Renal cortical epithelial cell (primary cell): ENCODE measurements at places on chromosomes 11 and 22.

- DNase-seq: no peak
These were observed 4.6 kb upstream of the GALR3 start for GRCh38 chr22:37818409-37819104.

DNA sequence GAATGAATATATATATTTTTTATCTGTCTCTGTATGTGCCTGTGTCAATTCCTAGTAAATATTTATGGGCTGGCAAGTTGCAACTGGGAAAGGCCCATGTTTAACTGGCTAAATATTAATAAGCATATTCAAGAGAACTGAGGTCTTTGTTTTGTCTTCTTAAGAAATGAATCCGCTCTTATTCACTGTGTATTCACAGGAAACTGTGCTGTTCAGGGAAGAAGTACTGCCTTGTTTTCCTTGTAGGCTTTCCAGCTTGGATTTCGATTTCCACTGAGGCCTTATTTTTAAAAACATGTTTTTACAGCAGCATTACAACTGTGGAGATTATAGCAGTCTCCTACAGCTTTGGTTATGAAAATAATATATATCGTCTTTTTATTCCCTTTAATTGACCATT is 64.7 kb downstream of the LDLRAD3 start:
- DNase-seq: no peak

- DNase-seq: peak; percentile 51
These were observed 37.8 kb downstream of the SLC5A1 start for GRCh38 chr22:32080904-32081303.

DNA sequence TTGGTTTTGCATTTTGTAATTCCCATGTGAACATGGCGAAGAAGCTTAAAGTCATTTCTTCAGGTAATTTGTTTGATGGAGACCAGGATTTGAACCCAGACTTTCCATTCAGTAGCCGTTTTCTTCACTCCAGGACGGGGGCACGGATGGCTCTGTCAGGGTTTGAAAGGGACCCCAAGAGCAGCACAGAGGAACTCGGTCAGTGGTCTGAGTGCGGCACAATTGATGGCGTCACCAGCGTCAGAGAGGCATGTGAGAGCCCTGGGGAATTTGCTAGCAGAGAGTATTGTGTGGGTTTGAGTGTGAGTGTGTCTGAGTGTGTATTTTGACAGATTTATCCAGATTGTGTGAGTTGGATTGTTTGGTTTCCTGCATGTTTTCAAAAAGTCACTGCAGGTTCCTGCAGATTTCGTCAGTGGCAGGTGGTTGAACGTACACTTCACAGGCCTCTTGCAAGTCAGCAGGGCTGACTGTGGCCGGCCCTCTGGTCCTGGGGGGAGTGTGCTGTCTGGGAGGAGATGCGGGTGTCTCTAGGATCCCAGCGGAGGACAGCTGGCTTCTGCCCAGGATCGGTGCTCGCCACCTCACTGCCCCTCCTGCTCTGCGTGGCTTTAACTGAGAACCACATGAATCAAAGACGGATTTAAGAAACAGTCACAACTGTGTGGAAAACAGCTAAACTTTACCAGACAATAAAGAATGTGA is 199.3 kb downstream of the TBC1D22A start:
- DNase-seq: no peak

DNA sequence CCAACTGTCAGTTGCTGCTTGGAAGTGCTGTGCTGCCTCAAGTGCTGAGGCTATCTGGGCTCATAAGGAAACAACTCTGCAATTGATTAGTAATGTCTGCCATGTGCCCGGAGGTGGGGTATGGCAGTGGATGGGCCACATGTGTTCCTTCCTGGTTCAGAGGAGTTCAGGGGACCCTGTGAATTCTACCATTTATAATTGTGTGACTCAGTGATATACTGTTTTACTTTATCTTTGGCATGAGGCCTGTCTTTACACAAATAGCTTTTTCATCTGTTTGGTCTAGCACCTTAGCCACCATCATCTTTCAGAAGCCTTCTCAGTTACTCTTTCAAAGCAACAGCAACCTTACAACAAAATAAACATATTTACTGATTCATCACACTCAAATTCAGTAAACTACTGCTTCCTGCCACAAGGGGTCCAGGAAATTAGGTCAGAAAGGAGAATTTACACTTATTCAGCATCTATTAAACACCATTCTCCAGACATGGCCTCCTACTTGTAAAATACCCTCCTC is 20.9 kb downstream of the DKK3 start:
- DNase-seq: peak; percentile 72

DNA sequence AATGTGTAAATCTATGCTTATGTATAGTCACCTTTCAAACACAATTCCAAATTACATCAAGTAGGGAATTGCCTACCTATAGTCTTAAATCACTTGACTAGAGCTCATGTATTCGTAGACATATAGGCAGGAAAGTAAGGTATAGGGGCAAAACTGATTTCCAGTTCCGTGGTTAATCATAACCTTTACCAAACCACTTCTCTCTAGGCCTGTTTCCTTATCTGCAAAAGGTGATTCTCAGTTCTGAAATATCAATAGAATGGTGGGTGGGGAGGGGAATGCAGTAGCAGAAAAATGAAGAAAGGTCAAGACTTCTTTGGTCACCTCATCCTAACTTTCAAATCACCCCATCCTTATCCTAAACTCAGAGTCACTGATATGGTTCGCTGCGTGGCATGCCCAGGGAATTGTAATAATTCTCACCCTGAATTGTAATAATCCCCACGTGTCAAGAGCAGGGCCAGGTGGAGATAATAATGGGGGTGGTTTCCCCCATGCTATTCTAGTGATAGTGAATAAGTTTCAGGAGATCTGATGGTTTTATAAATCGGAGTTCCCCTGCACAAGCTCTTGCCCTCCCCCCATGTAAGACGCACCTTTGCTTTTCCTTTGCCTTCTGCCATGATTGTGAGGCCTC is 1.9 kb upstream of the ANO5 start:
- DNase-seq: no peak

DNA sequence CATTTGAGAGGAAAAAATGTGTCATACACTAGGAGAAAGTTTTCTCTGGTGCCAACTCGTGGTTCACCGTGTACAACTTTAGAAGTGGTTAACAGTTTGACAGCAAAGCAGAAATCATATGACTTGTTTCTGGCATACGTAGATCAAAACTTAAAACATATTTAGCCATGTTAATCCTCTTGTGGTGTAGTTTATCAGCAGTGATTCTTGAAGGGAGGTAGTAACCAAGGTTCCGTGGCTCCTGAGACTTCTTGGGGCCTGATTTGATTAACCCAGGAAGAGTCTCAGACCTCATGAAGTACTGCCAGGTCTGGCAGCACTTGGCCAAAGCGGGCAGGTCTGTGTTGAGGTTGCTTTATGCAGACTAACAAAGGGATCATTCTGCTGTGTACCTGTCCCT is 40.5 kb downstream of the SREBF2 start:
- DNase-seq: no peak

DNA sequence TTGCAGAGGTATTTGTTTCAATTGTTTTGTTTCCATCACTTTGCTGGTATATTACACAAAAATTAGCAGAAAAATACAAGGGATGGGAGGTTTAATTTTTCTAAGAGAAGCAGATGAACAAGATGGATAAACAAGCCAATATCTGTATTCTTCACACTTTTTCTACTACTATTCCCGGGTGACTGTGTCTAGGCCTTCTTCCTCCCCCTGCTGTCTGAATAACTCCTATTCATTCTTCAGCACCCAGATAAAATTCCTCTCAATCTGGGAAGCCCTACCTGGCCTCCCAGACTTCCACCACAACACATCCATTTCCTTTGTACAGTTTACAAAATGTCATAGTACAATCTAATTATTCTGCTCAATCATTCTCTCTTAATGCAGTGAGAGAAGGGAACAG is 666.6 kb upstream of the TENM4 start:
- peak; percentile 35 for DNase-seq

DNA sequence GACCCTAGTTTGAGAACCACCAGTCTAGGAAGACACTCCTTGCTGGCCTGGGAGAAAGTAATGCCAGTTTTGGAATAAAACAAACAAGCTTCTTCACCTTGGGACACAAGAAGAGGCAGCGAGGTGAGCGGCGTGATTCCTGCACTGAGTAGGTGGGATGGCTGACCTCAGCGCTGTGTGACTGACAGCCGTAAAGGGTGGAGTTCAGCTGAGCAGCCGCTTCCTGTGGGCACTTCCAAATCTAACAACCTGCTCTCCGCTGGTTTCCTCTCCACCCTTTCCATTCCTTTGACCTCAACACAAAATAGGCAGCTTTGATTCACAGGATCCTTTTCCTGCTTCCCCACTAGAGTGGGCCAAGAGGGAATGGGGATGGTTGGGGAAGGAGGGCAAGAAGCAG is 45.8 kb downstream of the PC start:
- no peak for DNase-seq

DNA sequence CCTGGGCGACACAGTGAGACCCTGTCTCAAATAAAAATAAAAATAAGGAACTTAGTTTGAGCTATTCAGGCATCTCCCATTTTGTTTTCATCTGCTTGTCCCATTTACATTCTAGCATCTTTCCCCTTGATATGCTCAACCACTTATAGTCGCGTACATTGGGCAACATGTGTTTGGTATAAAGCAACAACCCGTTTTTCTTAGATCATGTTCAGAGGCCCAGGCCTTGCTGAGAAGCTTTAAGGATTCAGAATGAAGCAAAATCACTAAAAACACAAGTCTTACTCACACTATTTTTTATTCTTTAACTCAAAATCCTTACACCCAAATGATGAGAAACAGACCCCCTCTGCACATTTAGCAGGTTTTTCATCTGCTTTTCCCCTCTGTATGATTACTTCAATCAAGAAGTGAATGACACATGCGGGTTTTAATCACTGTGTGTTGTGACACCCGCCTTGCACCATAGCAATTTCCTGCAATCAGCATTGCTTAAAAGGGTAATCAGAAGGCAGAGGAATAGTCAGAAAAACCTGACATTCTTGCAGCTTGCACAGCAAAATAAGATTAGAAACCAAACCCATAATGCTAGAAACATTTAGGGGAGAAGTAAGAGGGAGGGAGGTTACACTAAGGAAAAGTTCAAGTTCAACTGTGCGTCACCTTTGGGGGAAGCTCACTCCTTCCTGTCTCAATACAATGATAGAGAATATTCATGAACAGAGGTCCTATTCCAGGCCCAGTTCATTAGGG is 25.9 kb downstream of the ALG9 start:
- peak; percentile 28 for DNase-seq

DNA sequence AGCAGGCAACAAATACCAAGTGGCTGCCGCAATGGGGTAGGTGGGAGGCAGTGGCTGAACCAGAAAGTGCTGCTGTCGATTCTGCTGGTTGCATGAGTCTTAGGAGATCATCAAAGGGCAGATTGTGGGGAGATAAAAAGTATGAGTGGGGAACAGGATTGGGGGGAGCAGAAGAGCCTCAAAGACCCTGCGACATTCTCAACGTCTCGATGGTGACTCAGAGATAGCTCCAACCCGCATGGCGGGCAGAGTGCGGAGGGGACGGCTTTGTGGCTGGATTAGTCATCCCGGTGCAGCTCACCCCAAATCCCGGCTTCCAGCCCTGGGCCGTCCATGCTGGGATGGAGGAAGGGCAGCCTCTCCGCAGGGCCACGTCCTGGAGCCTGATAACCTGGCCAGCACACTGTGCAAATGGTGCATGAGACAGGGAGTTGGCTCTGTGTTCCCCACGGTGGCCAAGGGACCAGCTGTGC is 11.6 kb upstream of the RTN4R start:
- no peak for DNase-seq

GRCh38 chr11:87325490-87325872 is 287.7 kb downstream of the TMEM135 start:
- no peak for DNase-seq
